ENCODE measurements at places on chromosomes 11 and 22. TPM values are rescaled to one million over a fixed set of nuclear protein-coding genes. Genes with fewer than 3 reads are reported as not detected.

The THY1 gene
- total RNA-seq: 19.3 TPM

The CRACR2B gene
- 2.2 TPM for total RNA-seq

The TTC12 gene
- total RNA-seq: 24.7 TPM

The PEX26 gene
- 28.5 TPM for total RNA-seq

DNA sequence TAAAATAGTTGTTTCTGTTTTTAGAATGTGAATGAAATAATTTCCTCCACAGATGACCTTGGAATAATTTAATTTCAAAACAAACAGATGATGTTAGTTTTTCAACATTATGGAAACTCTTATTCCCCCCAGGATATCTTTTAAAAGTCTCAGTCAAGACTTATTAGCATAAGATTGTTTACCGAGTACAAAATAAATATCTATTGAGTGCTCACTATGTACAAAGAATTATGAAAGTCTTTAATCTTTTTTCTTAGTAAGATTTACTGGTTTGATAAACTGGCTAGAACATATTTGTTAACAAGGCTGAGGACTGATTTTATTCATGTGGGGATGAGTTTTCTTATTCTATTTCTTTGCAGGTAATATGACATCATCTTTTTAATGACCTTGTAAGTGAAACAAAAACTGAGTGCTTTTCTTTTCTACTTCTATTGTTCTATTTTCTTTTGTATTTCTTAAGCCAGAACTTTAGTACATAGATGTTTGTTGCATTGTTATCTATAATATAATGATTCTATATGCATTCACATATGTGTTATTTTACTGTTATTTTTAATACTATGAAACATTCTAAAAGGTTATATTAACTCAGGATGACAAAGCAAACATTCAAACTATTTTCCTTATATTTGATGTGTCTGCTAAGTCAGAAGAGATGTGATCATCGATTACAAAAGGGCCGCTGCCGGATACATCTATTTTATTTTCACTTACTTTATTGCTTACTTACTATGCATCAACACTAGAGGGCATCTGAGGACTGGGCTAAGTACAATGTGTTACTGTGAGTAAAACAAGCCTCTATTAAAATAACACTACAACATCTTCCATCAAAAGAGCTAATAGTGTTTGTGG is 111.0 kb upstream of the ARHGAP42 start:
- no peaks in the 10 kb centered on the region for H3K27me3 ChIP-seq
- H3K36me3 ChIP-seq: no peaks in the 10 kb centered on the region
- no peak for DNase-seq
- H3K4me1 ChIP-seq: no peaks in the 10 kb centered on the region
- no peak overlapping the region for H3K27ac ChIP-seq

DNA sequence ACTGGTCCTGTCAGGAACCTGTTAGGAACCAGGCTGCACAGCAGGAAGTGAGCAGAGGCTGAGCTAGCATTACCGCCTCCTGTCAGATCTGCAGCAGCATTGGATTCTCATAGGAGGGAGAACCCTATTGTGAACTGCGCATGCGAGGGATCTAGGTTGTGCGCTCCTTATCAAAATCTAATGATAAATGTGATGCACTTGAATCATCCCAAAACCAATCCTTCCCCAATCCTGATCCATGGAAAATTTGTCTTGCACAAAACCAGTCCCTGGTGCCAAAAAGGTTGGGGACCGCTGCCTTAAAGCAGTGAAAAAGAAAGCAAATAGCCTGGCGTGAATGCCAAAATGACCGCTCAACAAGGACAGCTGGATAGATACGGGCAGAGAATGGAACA is 1.9 kb upstream of the ARAP1 start:
- no peak for DNase-seq
- no peak overlapping the region for H3K4me3 ChIP-seq
- no peaks in the 10 kb centered on the region for H3K36me3 ChIP-seq
- H3K4me1 ChIP-seq: no peaks in the 10 kb centered on the region

GRCh38 chr11:5992604-5993251 is 5.9 kb upstream of the OR52L1 start:
- no peaks in the 10 kb centered on the region for H3K27me3 ChIP-seq
- no peak overlapping the region for H3K4me3 ChIP-seq
- H3K36me3 ChIP-seq: no peaks in the 10 kb centered on the region
- H3K27ac ChIP-seq: no peak overlapping the region

- H3K36me3 ChIP-seq: no peaks in the 10 kb centered on the region
- peak; percentile 13 for DNase-seq
- H3K4me1 ChIP-seq: no peaks in the 10 kb centered on the region
Observed at GRCh38 chr11:69470301-69470700, 11.2 kb upstream of the LINC01488 start.

- H3K4me3 ChIP-seq: no peak overlapping the region
- no peak for DNase-seq
- no peaks in the 10 kb centered on the region for H3K27me3 ChIP-seq
- no peaks in the 10 kb centered on the region for H3K4me1 ChIP-seq
- H3K36me3 ChIP-seq: no peaks in the 10 kb centered on the region
Observed at GRCh38 chr11:35337914-35338305, 81.4 kb downstream of the SLC1A2 start.

GRCh38 chr22:45599836-45600577 is 71.6 kb upstream of the ATXN10 start:
- H3K27ac ChIP-seq: no peak overlapping the region
- H3K36me3 ChIP-seq: no peaks in the 10 kb centered on the region
- no peaks in the 10 kb centered on the region for H3K27me3 ChIP-seq
- H3K4me3 ChIP-seq: no peak overlapping the region
- H3K4me1 ChIP-seq: no peaks in the 10 kb centered on the region

GRCh38 chr11:70490208-70490607 is 91.9 kb downstream of the CTTN start:
- no peaks in the 10 kb centered on the region for H3K27me3 ChIP-seq
- no peaks in the 10 kb centered on the region for H3K4me1 ChIP-seq
- no peak overlapping the region for H3K4me3 ChIP-seq
- no peak overlapping the region for H3K27ac ChIP-seq
